Karpas-422 (cell line): ENCODE measurements at places on chromosomes 6 and 20.

DNA sequence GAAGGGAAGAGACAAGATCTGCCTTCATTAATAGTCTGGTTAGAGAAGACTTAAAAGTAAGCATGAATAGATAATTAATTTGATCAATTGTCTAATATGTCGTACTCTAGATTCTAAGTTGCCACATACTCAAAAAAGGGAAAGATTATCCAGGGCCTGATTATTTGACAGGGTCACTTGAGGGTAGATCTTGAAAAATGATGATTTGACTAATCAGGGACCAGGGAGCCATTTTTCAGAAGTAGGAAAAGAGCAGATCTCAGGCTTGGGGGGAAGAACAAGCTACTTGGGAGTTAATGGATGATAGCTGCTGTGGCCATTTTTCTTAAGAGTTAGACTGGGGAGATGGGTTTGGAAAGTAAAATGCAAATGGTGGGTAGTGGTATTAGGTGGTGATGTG, 21.0 kb downstream of the ABCF1 start:
- H3K36me3 ChIP-seq = peaks cover 30% of the 10 kb centered on the region
- H3K4me1 ChIP-seq = no peaks in the 10 kb centered on the region
- DNase-seq = no peak
- H3K27ac ChIP-seq = no peak overlapping the region
- no peaks in the 10 kb centered on the region for H3K27me3 ChIP-seq

DNA sequence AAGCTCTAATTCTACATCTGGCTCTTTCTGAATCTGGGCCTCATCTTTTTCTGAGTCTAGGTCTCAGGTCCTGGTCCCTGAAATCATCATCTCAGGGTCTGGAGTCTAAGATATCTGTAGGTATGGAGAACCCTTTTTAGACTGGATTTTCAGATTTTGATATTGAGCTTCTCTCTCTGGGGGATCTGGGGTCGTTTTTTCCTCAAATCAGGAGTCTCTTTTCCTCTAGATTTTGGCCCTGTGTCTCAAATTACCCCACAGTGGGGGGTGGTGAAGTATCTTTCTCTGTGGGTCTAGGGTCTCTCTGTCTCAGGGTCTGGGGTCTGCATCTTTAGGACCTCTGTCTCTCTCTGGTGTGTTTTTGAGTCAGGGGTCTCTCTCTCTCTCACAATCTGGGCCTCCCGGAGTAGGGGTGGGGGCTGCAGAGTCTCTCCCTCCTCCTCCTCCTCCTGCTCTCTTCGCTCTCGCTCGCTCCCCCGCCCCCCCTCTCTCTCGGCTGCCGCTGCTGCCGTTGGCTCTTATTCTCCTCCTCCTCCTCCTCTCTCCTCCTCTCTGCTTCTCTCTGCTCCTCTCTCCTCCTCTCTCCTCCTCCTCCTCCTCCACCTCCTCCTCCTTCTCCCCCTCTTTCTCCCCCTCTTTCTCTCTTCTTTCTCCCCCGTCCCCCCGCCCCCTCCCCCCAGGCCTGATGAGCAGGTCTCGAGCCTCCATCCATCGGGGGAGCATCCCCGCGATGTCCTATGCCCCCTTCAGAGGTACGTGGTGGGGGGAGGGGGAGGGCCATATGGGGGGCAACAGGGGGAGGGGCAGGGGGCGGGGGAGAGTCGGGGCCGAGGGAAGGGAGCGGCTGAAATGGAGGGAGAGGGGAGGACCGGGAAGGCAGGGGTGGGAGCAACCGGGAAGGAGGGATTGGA, at the start of gene SYNGAP1:
Gene SYNGAP1 (plus strand): TSS at position 486 of the 911 bp plus-strand sequence. CDS start 200 bp downstream, at position 686.
- H3K4me3 ChIP-seq = peak within 1 kb of the TSS; percentile 58
- DNase-seq = peak; percentile 66
- peaks cover 55% of the 10 kb centered on the region for H3K4me1 ChIP-seq
- H3K36me3 ChIP-seq = peaks cover 5% of the 10 kb centered on the region; the same call in 1 of the 2 replicates
- no peaks in the 10 kb centered on the region for H3K27me3 ChIP-seq

- peaks cover 3% of the 10 kb centered on the region; the same call in 1 of the 2 replicates for H3K4me1 ChIP-seq
- DNase-seq = peak; percentile 36
- H3K4me3 ChIP-seq = peak overlapping the region; percentile 34; the same call in 1 of the 2 replicates
- H3K27ac ChIP-seq = no peak overlapping the region
- no peaks in the 10 kb centered on the region for H3K36me3 ChIP-seq
Measured at GRCh38 chr6:127119102-127120022, 891 bp downstream of the RSPO3 start.

GRCh38 chr6:45477278-45477677, 99.5 kb upstream of the SUPT3H start:
- H3K27me3 ChIP-seq = no peaks in the 10 kb centered on the region
- H3K27ac ChIP-seq = no peak overlapping the region
- DNase-seq = no peak
- H3K4me1 ChIP-seq = no peaks in the 10 kb centered on the region
- H3K36me3 ChIP-seq = no peaks in the 10 kb centered on the region

DNA sequence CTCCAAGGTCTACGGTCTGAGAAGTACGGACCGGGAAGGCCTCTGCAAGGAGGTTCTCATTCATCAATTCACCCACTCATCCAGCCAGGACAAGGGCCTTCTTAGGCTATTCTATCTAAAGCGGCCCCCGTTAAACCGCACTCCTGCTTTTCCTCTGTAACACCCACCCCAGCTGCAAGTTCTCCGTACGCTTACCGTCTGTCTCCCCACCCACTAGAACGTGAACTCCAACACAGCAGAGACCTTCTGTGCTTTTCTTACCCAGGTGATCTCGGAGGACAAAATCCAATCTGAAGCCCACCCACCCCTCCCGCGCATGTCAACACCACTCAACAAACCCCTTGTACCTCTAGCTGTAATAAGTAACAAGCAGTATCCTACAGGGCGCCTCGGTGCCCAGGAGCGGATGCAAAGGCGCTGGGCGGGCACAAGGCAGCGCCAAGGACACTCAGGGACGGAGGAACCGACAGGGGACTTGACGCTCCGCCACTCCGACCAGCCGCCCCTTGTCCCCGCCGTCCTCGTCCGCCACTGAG, 351 bp downstream of the AURKA start:
- peak; percentile 49 for DNase-seq
- H3K4me1 ChIP-seq = peaks cover 25% of the 10 kb centered on the region
- peaks cover 37% of the 10 kb centered on the region for H3K36me3 ChIP-seq
- H3K27me3 ChIP-seq = no peaks in the 10 kb centered on the region
- peak overlapping the region; percentile 82 for H3K27ac ChIP-seq
- peak overlapping the region; percentile 97 for H3K4me3 ChIP-seq

DNA sequence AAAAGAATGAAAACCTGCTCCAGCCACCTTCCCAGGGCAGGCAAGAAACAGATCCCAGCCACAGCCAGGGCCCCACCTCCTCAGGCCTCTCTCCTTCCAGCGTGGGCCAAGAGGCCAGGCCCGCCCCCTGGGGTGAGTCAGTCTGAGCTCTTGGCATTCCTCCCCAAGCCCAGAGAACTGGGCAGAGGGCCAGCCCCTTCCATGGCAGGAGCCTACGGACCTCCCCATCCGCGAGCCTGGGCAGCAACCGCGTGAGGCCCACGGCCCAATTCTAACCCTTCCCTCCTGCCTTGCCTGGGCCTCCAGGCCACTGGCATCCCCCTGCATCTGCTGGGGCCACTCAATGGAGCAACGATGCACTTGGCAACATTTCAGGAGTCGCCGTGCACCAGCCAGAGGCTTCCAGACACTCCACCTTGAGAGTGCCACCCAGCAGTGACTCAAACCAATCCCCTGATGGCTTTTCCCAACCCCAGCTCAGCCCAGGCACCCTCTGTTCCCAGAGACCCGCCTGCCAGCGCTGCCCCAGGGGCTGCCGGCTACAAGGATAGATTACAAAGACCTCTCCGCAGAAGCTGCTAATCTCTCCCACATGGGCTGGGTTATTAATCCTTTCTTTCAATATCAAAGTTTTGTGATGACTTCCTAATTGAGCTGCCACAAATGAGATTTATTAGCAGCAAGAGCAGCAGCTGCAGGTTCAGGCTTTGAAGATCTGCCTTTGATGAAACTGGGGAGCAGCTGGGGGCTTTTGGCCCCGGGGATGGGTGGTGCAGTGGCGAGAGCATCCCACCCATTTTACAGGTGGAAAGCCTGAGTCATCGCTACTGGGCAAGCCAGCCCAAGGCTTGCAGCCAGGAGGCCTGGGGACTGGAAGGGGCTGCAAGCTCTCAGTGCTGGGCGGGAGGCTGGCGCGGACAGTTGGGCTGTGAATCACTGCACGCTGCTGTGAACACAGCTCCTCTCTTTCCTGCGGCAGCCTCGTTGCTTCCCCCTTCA, 85.7 kb downstream of the NFATC2 start:
- peaks cover 52% of the 10 kb centered on the region for H3K36me3 ChIP-seq
- DNase-seq = peak; percentile 92
- H3K4me3 ChIP-seq = peak overlapping the region; percentile 32; the same call in 1 of the 2 replicates
- H3K4me1 ChIP-seq = peaks cover 87% of the 10 kb centered on the region
- H3K27ac ChIP-seq = peak overlapping the region; percentile 100

DNA sequence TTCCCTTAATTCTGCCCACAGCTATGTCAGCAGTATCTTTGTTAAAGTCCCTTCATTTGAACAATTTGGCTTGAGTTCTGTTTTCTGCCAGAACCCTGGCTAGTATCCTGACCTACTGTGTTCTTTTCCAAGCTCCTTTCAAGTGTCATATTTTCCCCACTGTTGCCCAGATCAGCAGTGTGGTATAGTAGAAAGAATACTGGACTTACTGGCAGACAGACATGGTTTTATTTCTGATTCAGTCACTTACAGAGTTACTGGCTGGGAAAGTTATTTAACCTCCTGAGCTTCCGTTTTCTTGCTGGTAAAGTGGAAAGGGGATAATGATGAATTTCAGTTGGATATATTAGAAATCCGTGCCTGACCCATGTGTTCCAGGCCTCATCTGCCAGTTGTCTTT, 39.8 kb upstream of the RAB23 start:
- DNase-seq = no peak
- no peak overlapping the region for H3K4me3 ChIP-seq
- no peaks in the 10 kb centered on the region for H3K36me3 ChIP-seq
- no peaks in the 10 kb centered on the region for H3K4me1 ChIP-seq
- no peaks in the 10 kb centered on the region for H3K27me3 ChIP-seq

- no peaks in the 10 kb centered on the region for H3K4me1 ChIP-seq
- no peak overlapping the region for H3K27ac ChIP-seq
- H3K4me3 ChIP-seq = no peak overlapping the region
- DNase-seq = no peak
- H3K36me3 ChIP-seq = no peaks in the 10 kb centered on the region
- H3K27me3 ChIP-seq = no peaks in the 10 kb centered on the region
Measured at GRCh38 chr6:139912735-139913400, 538.4 kb upstream of the CITED2 start.

- DNase-seq = peak; percentile 70
- H3K27me3 ChIP-seq = no peaks in the 10 kb centered on the region
- no peaks in the 10 kb centered on the region for H3K36me3 ChIP-seq
- H3K4me1 ChIP-seq = peaks cover 6% of the 10 kb centered on the region; the same call in 1 of the 2 replicates
- no peak overlapping the region for H3K4me3 ChIP-seq
- H3K27ac ChIP-seq = no peak overlapping the region
Measured at GRCh38 chr6:5746053-5746758, 260.5 kb downstream of the NRN1 start.
